Motor neuron (in vitro differentiated cells): ENCODE measurements at places on chromosomes 6 and 20. TPM values are rescaled to one million over a fixed set of nuclear protein-coding genes. Genes with fewer than 3 reads are reported as not detected.

The COL19A1 gene
- 0.69 and 0.83 TPM in 2 replicates for total RNA-seq

The LRRC1 gene
- 7.7 and 8.2 TPM in 2 replicates for total RNA-seq

The LIN28B gene
- 1.7 and 2.1 TPM in 2 replicates for total RNA-seq

The WASF1 gene
- 49.2 and 50.3 TPM in 2 replicates for total RNA-seq

The ZBTB22 gene
- 8.9 and 9.5 TPM in 2 replicates for total RNA-seq

The PGBD1 gene
- 8.2 and 8.4 TPM in 2 replicates for total RNA-seq

The TCP11 gene
- 0.37 and 0.50 TPM in 2 replicates for total RNA-seq

The KIAA0408 gene
- 39.7 and 53.3 TPM in 2 replicates for total RNA-seq

The PRKN gene
- total RNA-seq: 1.6 and 2.5 TPM in 2 replicates
